ENCODE measurements at places on chromosomes 4 and X. TPM values are rescaled to one million over a fixed set of nuclear protein-coding genes. Genes with fewer than 3 reads are reported as not detected.

The MAPK10 gene
- polyA plus RNA-seq: 29.1 TPM

The CXorf66 gene
- polyA plus RNA-seq: not detected

The TMEM131L gene
- 26.6 TPM for polyA plus RNA-seq

The SLC4A4 gene
- 47.0 TPM for polyA plus RNA-seq

The KLF8 gene
- polyA plus RNA-seq: 15.4 TPM

The NPY2R gene
- polyA plus RNA-seq: not detected

The PNMA6F gene
- not detected for polyA plus RNA-seq

The SCD5 gene
- polyA plus RNA-seq: 41.1 TPM

The NDST4 gene
- 0.46 TPM for polyA plus RNA-seq

The MAP3K15 gene
- 2.0 TPM for polyA plus RNA-seq

The ATP2B3 gene
- 0.22 TPM for polyA plus RNA-seq

The TMEM255A gene
- polyA plus RNA-seq: 0.58 TPM

GRCh38 chr4:128775916-128776315 lies 33.6 kb upstream of the JADE1 start:
- DNase-seq: no peak

DNA sequence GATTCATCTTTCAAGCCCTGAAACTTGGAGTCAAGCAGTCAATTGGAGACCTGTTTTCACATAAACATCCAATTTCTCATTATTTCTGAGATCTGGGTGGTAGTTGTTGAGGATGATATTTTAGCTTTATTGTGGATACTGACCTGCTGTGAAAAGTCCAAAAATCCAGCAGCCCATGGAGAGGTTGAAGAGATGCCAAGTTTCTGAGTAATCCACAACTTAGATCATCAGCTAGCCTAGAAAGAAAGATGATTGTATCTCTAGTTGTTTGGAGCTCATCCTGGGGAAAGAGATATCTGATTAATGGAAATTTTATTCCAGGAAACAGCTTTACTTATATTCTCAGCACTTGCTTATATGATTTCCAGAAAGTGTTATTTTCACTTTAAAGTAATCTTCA lies 48.6 kb upstream of the DCX start:
- DNase-seq: no peak

DNA sequence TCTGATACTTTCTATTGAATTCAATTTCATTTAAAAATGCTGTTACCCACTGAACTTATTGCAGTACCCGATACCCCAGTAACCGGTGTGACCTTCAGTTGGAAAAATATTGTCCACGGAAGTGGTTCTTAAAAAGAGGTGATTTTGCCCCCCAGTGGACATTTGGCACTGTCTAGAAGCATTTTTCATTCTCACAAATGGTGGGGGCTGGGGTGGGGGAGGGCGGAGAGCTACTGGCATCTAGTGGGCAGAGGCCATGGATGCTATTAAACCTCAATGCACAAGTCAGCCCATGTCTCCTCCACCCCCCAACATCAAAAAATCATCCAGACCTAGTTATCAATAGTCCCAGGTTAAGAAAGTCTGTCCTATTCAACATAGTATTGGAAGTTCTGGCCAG lies 19.6 kb upstream of the CHM start:
- no peak for DNase-seq

GRCh38 chrX:71872542-71873458 lies 37.8 kb upstream of the NHSL2 start:
- no peak for DNase-seq

GRCh38 chr4:175459571-175459970 lies 352.5 kb downstream of the GPM6A start:
- DNase-seq: no peak

GRCh38 chr4:124386648-124387047 lies 325.9 kb downstream of the ANKRD50 start:
- DNase-seq: no peak

- DNase-seq: no peak
These were observed 30.8 kb downstream of the COMMD8 start for GRCh38 chr4:47432749-47433148.

DNA sequence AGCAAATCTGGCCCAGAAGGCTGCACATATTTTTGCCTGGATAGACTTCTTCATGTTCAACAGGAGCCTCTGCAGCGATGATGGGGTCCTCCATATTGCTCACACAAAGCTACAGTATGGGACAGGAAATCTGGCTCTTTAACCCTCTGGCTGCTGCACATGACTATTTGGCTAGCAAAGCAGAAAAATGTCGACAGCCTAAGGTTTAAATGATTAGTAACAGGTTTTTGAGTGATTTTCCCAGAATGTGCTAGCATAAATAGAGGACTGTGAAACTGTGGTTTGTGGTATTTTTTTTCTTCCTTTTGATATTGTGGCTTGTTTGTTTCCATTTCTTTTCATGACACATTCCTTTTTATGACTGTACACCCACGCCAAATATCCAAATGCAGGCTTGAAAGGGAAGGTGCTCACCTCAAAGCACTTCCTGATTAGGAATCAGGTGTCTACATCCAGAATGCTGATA lies 120.2 kb upstream of the GK2 start:
- DNase-seq: no peak

DNA sequence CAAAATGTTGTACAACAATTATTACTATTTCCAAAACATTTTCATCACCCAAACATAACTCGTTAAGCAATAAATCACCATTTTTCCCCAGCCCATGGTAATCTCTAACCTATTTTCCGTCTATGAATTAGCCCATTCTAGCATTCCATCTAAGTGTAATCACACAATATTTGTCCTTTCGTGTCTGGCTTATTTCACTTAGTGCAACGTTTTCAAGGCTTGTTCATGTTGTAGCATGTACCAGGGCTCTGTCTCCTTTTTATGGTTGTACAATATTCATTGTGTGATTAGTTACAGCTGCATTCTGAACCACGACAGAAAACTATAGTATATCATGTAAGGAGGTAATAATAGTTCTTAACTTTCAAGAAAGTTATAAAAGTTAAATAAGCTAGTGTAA lies 656.0 kb upstream of the HS3ST1 start:
- DNase-seq: no peak

GRCh38 chr4:115272185-115272584 lies 158.8 kb upstream of the NDST4 start:
- no peak for DNase-seq

DNA sequence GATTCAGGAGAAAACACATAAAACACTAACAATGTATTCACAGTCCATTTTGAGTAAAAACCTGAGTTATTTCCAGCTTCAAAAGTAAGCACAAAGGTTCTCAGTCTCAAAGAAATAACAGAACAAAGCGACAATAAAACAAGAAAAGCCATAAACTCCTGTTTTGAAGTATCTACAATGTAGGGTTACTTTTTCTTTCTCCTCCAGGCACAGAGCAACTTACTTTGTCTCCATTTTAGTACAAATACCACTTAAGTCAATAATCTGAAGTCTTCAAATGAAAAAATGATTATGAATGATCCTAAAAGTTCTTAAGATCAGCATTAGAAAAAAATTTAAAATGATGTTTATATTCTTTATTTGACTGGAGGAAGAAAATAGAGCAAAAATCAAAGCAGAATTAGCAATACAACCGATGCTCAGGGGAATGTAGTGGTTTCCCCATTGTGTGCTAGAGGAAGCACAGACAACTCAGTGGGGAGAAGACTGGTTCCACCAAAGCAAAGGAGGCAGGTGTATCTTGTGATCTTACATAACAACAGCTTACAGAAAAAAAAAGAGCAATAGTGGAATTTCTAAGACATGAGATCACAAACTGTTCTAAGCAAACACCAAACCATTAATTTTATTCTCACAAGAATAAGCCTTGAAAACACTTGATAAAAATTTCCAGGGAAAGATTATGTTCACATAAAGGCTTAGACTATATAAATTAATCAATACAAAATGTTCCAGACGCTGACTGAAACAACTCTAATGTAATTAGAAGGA lies 35.1 kb downstream of the EPHA5 start:
- DNase-seq: no peak

GRCh38 chr4:82519776-82520175 lies 42.0 kb downstream of the TMEM150C start:
- no peak for DNase-seq

DNA sequence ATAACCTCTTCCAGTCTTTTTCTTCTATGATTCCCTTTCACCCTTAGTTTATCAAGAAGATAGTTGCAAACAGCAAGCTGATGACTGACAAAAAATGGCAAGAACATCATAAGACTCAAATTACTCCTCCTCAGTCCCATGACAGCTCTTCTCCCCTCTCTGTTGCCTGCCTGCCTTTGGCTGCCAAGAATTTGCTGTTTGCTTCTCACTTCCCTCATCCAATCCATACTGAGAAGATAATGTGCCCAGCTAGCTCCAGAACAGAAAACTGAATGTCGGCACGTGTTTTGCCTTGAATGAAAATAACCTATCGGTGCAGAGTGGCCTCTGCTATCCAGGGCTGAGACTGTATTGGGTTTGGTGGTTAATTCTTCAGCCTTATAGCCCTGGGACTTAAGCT lies 192.1 kb downstream of the PPARGC1A start:
- DNase-seq: no peak

DNA sequence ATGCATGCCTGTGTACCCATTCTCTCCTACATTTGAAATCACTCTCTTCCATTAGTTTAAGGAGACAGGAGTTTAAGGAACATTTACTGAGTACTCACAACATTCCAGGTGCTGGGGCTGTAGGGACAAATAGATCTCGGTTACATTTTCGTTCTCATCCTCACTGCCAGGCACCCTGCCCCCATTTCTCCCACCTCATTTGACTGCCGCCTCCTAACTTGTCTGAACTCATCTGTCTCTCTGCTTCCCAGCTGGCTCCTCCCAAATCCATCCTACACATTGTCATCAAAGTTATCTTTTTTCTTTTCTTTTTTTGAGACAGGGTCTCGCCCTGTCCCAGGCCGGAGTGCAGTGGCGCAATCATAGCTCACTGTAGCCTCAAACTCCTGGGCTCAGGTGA lies 19.8 kb upstream of the MPC1L start:
- no peak for DNase-seq

GRCh38 chr4:96509039-96509741 lies 669.3 kb downstream of the PDHA2 start:
- no peak for DNase-seq

DNA sequence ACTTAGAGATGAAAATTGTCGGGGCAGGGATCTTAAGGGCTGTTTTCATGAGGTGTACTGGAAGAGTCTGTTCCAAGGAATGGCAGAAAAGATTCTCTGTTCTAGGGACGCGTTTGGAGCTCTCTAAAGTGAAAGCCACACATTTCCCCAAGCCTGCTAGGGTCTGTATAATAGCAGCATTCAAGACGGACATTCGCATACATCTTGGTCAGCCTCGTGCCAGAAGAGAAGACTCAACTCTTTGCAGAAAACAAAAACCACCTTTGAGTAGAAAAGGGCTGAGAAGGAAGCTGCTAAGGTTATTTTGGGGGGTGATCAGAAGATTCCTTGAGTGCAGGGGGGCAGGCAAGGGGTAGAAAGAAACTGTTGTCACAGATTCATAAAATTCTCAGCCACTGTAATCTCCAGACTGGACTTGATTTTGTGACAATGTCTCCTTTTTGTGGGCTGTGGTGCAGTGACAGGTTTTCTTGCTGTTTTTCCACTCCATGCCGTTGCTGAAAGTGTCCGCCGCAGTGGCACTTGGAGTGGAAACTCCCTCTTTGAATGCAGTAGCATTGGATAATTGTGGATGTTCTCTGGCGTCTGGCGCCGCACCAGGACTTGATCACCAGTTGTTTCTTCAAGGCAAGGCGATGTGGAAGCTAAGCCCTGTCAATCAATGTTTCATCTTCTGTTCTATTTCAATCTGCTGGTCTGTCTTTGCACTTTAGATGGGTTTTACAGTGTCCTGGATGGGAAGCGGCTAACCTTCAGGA lies 2.9 kb downstream of the GYG2 start:
- no peak for DNase-seq

GRCh38 chr4:8355864-8356565 lies 84.5 kb downstream of the ACOX3 start:
- DNase-seq: no peak

GRCh38 chr4:62162606-62163005 lies 962.5 kb downstream of the ADGRL3 start:
- no peak for DNase-seq

GRCh38 chr4:123349421-123350190 lies 47.0 kb upstream of the SPRY1 start:
- DNase-seq: no peak

DNA sequence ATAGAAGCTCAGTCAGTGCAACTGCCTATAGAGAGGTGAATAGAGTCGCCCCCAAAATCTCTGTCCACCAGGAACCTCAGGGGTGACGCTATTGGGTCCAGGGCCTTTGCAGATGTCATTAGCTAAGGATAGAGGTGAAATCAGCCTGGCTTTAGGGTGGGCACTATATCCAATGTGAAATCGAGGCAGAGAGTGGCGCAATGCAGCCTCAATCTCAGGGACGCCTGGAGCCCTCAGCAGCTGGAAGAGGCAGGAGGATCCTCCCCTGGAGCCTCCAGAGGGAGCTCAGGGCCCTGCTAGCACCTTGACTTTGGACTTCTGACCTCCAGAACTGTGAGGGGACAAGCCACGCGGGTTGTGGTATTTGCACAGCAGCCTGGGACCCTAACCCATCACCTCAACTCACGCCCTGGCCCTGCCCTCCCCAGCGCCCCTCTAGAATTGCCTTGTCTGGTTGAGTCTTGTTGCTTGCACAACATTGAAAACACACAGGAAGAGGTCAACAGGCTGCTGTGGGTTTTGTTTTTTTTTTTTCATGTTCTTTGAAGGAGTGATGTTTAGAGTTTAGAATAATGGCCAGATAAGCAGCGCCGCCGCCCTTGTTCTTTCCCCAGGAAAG lies 89.4 kb upstream of the PSAPL1 start:
- no peak for DNase-seq

DNA sequence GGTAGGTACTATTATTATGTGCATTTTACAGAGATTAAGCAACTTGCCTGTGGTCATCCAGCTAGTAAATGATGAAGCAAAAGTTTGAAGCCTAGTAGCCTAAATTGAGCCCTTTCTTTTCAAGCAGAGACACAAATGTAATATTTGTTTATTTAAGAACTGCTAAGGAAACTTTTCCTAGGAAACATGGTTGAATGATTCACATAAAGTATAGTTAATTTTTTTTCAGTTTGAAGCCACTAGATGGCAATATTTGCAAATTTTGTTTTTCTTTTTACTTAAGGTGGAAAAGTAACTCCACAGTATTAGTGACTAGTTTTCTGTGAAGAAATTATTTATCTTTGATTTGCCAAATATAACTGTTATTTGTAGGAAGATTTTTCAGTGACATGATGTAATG lies 52.8 kb upstream of the ANKRD17 start:
- no peak for DNase-seq

DNA sequence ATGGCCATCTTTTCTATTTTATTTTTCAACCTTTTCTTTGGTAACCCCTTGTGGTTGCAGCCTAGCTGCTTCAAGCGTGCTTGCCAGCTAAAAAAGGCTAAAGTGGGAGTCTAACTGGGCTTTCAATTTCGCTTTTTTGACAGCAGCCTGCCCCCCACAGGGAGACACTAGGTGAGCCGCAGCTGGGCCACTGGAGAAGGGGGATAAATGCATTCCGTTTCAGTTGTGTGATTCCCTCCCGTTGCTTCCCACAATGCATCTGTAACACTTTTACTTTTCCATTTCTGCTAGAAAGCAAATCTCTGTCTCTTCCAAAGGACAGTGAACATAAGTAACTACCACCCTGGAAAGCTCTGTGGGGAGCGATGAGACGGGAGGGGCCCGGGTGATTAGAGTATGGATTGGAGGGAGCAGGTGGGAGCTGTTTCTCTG lies 86.3 kb upstream of the RAPGEF2 start:
- DNase-seq: no peak

GRCh38 chrX:23952984-23953907 lies 45.4 kb downstream of the CXorf58 start:
- DNase-seq: no peak

GRCh38 chr4:48787056-48787455 lies 7.0 kb upstream of the FRYL start:
- no peak for DNase-seq

- no peak for DNase-seq
These were observed 342.7 kb upstream of the PABPC4L start for GRCh38 chr4:134544303-134544770.

- no peak for DNase-seq
These were observed 212.4 kb upstream of the NDST4 start for GRCh38 chr4:115325836-115326235.
